ENCODE measurements at places on chromosomes 1 and 21.

DNA sequence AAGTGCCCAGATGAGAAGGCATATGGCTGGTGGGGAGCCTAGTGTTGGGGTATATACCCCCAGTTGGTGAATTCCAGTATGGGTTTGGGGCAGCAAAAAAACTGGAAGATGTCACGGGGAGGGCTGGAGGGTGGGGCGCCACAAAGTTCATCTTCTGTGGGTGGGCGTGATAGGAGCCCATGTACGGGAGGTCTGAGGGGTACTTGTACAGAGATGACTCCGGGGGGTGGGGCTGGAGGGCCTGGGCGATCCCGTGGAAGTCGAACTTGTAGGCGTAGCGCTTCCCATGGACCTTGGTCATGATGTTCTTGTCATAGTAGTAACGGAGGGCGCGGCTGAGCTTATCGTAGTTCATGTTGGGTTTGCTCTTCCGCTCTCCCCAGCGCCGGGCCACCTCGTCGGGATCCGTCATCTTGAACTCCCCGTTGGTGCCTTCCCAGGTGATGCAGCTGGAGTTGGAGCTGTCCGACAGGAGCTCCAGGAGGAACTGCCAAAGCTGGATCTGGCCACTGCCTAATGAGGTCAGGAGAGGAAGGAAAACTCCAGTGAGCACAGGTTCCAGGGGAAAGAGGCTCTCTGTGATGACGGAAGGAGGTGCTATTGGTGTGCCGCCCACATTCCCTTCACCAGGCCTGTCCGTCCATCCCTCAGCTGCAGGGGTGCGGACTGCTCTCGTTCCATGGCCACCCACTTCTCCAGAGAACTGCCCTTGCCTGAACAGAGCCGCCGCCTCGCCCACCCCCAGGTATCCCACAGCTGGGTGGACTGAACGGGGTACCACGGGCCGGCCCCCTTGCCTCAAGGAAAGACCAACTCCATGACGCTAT lies 114.7 kb downstream of the ERG start:
- DNase-seq: no peak

DNA sequence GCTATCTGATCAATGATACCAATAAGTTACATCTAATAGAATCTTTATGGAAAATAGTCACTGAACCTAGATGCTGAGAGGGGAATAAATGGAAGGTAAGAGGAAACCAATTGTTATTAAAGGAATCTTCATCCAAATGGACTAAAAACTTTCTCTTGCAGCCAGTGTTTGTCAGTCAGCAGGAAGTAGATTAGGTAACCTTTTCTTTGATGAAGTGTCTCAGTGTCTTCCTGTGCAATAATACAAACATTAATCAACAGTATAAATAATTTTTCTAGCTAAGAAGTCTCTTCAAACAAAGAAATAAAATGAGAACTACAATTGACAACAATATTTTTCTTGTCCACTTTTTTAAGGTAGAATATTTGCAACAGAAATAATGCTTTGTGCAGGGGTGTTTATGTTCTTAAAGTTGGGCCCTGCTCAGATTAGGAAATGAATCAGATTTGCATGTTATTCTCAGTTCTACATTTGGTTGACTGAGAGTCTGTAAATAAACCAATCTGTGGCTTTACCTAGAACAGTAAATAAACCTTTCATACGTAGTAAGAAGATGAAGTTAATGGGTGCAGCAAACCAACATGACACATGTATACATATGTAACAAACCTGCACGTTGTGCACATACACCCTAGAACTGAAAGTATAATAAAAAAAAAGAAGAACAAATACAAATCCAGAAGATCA lies 391.4 kb downstream of the MRPL39 start:
- DNase-seq: no peak

GRCh38 chr1:244970236-244970743 lies 105.9 kb upstream of the HNRNPU start:
- no peak for DNase-seq

DNA sequence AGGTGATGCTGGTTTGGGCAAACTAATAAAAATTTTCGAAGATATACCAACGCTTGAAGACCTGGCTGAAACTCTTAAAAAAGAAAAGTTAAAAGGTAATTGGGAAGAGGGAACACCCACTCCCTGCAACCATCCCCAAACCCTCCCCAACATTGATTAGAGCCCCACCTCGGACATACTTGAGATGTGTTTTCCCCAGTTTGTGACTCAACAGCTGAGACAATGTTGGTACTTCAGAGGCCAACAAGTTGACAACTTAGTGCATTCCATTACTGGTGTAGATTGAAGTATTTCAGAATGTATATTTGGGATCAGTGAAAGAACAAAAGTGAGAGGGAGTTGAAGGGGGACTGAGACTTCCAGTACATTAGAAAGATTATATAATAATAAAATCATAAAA lies 5.1 kb downstream of the IFI16 start:
- DNase-seq: no peak

- no peak for DNase-seq
Measured at GRCh38 chr1:84785271-84786036, 95.2 kb upstream of the SSX2IP start.

GRCh38 chr1:52676249-52676903 lies 21.8 kb downstream of the COA7 start:
- DNase-seq: no peak

GRCh38 chr1:18473195-18473815 lies 7.4 kb upstream of the KLHDC7A start:
- DNase-seq: no peak

DNA sequence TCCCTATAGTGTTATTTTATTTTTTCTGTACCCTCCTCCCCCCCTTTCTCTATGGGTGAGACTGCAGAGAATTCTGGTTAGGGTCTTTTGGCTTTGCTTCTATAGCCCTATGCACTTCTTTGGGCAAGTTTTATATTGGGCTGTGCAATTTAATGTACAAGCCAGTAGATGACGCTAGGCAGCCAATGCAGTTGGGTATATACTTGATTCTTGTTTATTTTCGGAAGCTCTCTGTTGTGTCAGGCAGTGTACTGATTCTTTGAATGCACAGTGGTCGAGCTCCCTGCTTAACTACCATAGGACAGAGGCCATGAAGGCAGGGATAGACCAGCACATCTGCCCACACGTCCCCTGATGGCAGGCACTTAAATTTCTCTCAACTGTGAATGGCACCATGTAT lies 34.1 kb upstream of the GPR52 start:
- DNase-seq: no peak

GRCh38 chr1:176494436-176494835 lies 31.5 kb downstream of the PAPPA2 start:
- no peak for DNase-seq
